Memory B cell (primary cell): ENCODE measurements at places on chromosomes 4 and X.

- DNase-seq = no peak
Observed at GRCh38 chr4:1542516-1543320, 136.5 kb upstream of the NKX1-1 start.

DNA sequence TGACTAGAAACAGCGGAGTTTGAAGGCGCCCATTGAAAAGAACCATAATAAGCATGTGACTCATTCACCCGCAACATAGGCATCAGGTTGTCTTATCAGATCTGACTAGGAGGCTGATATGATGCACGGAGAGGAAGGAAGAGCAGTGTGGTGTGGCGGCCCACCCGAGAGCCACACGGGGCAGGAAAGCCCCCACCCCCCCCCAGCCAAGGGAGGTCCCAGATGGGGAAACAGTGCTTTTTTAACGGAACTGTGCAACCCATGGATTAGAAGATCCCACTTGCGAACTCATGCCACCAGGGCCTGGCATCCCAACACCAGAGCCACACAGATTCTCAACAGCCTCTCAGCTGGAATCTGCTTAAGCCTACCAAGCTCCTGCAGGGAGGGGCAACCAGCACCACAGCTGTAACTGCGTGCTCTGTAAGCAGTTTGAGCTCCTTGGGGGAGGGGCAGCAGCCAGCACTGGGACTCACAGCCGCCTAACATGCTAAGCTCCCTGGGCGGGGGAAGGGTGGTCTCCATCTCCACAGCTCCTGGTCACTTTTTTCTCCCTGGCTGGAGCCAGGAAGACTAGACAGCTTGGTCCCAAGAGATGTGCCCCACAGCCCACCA is 466.2 kb downstream of the PDGFC start:
- no peak for DNase-seq

- DNase-seq = no peak
Observed at GRCh38 chrX:103063918-103064434, at the start of gene BEX1. TSS of gene BEX1 (minus strand) at chrX:103064171. CDS start at chrX:103063274, 897 bp downstream.

GRCh38 chr4:165787516-165788274 is 85.3 kb upstream of the TLL1 start:
- no peak for DNase-seq

DNA sequence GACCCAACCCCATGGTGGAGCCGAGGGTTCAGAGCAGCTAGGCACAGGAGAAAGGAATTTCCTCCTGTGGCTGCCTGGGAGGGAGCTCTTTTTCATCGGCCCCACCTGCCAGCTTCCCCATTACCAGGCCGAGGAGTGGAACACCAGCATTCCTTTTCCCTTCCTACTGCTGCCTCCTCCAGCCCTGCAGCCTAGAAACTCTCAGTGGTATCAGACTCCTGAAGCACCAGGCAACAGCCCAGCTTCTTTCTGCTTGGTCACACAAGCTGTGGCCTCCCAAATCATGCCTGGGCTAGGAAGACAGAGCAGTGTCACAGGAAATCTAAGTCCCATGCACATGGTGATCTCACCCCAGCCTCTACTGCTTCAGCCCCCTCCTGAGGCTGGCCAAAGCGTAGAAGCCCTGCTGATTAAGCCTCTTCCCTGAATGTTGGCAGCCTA is 30.1 kb downstream of the RTL5 start:
- no peak for DNase-seq
